ENCODE measurements at places on chromosomes 3 and 15. TPM values are rescaled to one million over a fixed set of nuclear protein-coding genes. Genes with fewer than 3 reads are reported as not detected.

SMAD3 gene
- total RNA-seq = 16.7 TPM

TMF1 gene
- total RNA-seq = 18.9 TPM

FEZF2 gene
- total RNA-seq = not detected

SPTSSB gene
- 0.20 TPM for total RNA-seq

DNAH12 gene
- total RNA-seq = 0.02 TPM

RIOX2 gene
- total RNA-seq = 11.1 TPM

CRYGS gene
- 0.55 TPM for total RNA-seq

CFAP92 gene
- total RNA-seq = 0.27 TPM

FANCI gene
- total RNA-seq = 1.9 TPM
